ENCODE measurements at places on chromosomes 12 and 14.
A peak's percentile ranks its signal among the peaks of the same experiment; 100 is the strongest.

GRCh38 chr12:121175383-121176119 is 34.4 kb upstream of the P2RX4 start:
- DNase-seq = no peak

- no peak for DNase-seq
These were observed 37.5 kb downstream of the PRORP start for GRCh38 chr14:35159742-35160409.

DNA sequence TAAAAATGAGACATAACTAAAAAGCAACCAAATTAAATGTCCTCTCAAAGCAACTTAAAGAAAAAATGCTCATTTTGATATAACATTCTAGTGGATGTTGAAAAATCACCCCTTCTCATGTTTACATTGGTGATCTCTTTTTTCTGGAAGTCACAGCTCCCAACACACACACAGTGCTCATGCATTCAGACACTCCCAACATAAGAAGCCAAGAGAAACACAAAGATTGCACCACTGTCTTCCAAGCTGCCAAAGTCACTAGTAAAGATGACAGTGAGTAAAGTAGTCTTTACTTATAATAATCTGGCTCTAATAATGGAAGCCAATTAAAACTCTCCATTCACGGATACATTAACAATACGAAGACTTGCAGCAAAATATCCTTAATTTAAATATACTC is 218.4 kb downstream of the NTF3 start:
- DNase-seq = no peak

- DNase-seq = peak; percentile 41
These were observed 96.7 kb downstream of the RFLNA start for GRCh38 chr12:124391340-124392261.

DNA sequence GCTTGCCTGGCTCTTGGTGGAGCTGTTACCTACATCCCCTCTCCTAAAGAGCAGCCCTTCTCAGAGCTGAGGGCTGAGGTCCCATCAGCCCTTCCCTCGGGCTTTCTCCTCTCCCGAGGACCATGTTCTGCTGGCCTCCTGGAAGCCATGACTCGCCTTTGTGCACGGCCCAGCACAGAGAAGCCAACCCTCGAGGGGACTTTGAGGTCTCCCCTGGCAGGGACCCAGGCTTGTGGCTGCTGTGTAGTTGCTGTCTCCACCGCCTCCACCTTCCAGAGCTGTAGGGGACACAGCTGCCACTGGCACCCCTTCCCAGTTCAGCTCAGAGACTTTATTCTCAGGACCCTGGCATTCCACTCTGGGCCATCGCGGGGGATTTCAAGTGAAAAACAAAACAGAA is 22.9 kb upstream of the CCND2 start:
- DNase-seq = no peak

- DNase-seq = peak; percentile 31
These were observed 153.9 kb upstream of the RMST start for GRCh38 chr12:97308576-97309198.

- DNase-seq = no peak
These were observed 76.4 kb downstream of the RGS6 start for GRCh38 chr14:72008666-72009065.

GRCh38 chr12:122399592-122400373 is 22.7 kb downstream of the CLIP1 start:
- no peak for DNase-seq

GRCh38 chr12:12624498-12624992 is 12.9 kb downstream of the CREBL2 start:
- no peak for DNase-seq

DNA sequence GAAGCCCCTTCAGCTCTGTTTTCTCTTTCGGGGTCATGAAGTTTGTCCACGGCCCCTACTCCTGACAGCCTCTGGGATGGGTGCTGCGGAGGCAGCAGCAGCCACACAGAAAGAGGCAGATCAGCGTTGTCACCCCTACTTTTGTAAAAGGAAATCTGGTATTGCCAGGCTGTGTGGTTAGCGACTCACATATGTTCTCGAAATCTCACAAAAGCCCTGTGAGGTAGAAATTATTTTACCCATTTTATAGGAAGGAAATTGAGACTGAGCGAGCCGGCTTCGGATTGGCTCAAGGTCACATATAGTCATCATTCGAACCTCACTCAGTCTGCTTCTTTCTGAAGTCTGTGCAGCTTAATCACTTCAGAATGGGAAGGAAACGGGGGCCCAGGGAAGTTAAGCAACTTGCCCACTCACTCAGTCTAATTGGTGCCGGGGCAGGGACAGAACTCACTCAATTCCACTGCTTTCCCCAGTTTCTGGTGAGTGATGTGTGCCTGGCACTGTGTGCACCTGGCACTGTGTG is 1.1 kb upstream of the CKAP4 start:
- no peak for DNase-seq

DNA sequence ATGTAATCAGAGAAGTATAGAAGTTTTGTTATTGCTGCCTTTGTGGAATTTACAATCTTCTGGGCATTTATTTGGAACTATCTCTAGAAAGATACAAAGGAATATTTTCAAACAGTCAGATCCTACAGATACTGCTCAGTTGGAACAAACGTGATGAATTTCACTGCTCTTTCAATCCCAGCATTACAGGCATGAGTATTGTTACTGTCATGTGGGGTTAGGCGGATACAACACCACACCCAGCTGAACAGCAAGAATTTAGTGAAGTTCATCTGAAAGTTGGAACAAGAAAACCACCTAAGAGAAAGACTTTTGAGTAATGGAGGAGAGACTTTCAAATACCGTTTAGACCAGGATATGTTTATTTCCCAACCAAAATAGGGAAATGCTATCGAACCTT is 123.3 kb upstream of the PLXNC1 start:
- DNase-seq = no peak

GRCh38 chr12:99736760-99737269 is 89.3 kb downstream of the GARIN6 start:
- DNase-seq = no peak

GRCh38 chr12:26654623-26655022 is 178.4 kb downstream of the ITPR2 start:
- no peak for DNase-seq

- DNase-seq = no peak
These were observed 8.3 kb downstream of the DIO2 start for GRCh38 chr14:80202888-80203562.

DNA sequence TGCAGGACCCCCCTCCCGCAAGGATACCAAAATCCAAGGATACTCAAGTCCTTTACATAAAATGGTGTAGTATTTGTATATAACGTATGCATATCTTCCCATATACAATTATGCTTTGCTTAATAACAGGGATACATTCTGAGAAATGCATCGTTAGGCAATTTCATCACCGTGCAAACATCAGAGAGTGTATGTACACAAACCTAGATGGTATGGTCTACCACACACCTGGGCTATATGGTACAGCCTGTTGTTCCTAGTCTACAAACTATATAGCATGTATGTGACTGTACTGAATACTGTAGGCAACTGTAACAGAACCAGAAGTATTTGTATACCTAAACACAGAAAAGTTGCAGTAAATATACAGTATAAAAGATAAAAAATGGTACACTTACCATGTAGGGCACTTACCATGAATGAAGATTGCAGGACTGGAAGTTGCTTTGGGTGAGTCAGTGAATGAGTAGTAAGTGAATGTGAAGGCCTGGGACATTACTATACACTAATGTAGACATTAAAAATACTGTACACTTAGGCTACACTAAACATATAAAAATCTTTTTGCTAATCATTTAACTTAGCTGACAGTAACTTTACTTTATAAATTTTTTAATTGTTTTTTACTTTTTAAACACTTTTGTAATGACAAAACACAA is 141.1 kb downstream of the SLC41A2 start:
- DNase-seq = no peak

GRCh38 chr12:104866291-104866690 is 91.8 kb downstream of the SLC41A2 start:
- DNase-seq = no peak

- no peak for DNase-seq
These were observed 73.0 kb downstream of the CIT start for GRCh38 chr12:119804011-119804641.

DNA sequence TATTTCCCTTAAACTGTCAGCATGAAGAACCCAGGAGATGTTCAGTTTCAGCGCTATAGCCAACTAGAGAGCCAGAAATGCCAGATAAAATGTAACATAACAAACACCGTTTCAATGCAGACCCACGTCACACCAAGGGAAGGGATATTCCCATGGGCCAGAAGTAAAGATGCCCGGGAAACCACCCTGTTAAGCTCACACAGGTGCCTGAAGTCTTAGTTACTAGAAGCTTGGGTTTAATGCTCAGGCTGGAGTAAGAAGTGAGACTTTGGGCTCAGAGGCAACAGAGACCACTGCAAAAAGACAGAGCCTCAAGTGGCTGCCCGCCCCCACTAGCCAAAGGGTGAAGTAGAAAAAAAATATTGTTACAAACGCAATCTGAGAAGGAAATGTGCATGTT is 52.3 kb downstream of the SYNE3 start:
- no peak for DNase-seq

DNA sequence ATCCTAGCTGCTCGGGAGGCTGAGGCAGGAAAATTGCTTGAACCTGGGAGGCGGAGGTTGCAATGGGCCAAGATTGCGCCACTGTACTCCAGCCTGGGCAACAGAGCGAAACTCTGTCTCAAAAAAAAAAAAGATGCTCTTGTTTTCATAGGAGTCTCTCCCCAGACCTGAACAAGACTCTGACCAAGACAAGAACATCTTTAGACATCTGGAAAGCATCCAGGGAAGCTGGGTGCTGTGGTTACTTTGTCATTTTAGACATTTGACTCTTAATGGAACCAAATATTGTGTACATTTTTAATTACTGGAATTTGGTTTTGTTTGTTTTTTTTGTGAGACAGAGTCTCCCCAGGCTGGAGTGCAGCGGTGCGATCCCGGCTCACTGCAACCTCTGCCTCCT is 21.1 kb upstream of the ATF1 start:
- no peak for DNase-seq

GRCh38 chr12:89324437-89324836 is 27.9 kb downstream of the DUSP6 start:
- DNase-seq = no peak

- no peak for DNase-seq
These were observed 92.3 kb downstream of the PPP1R12A start for GRCh38 chr12:79842630-79843029.

GRCh38 chr12:51449580-51450246 is 25.1 kb downstream of the SLC4A8 start:
- no peak for DNase-seq

DNA sequence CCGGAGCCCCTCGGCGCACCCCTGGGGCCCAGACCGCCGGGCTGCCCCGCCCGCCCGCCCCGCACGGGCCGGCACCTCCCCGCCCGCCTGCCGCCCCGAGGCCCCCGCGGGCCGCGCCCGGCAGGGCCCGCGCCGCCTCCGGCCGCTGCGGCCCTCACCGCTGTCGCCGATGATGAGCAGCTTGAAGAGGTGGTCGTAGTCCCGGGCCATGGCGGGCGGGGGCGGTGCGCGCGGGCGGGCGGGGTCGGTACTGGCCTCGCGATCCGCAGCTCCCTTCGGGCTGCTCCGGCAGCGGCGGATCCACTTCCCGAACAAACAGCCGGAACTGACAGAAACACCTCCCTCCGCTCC is at the start of gene RAB35:
RAB35 (minus strand) TSS at position 313 of the 351 bp plus-strand sequence; CDS start at position 210, 103 bp downstream.
- no peak for DNase-seq

GRCh38 chr12:65609359-65609771 is 214.9 kb upstream of the HMGA2 start:
- DNase-seq = no peak

- no peak for DNase-seq
These were observed 135.9 kb downstream of the PAH start for GRCh38 chr12:102781117-102781516.

- DNase-seq = no peak
These were observed 1949.4 kb upstream of the SEL1L start for GRCh38 chr14:83483063-83483462.

GRCh38 chr12:124673801-124674617 is 106.6 kb upstream of the NCOR2 start:
- DNase-seq = no peak

DNA sequence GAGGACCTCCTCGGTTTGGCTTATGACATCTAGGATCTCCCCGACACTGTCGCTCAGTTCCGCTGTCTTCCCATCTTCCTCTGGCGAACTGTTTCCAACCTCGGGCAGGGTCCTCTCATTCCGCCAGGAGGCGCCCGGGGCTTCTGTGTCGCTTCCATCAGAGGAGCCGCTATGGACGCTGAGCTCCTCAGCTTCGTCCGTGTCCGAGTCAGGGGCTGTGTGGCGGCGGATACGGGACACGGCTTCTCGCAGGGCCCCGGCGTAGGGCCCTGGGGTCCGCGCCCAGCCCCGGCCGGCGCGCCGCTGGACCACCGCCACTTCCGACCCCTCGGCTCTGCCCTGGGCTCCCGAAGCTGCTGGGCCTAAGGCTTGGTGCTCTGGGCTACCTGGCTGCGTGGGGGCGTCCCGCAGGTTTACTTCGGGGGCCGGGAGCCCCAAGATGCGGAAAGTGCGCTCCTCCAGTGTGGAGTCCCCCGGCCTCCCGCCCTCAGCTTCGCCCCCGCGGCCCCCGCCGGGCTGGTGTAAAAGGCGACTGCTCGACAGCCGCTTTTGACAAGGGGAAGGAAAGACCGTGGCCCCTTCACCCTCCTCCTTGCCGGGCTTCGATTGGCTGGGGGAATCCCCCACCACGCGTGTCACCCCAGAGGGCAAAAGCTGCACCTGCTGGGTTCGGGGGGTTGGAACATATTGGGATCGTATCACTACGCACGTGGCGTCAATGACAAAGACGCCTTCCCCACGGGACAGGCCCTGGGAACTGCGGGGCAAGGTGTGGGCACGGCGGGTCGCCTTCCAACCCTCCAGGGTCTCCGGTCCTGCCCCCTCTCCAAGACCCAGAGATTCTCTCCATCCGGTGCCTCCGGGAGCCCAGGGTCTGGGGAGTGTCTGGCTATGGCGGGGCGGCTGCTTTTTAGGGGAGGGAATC is 2.1 kb downstream of the DDN start:
- DNase-seq = no peak

- no peak for DNase-seq
These were observed 74.1 kb upstream of the KRAS start for GRCh38 chr12:25324861-25325260.

- DNase-seq = no peak
These were observed 288.0 kb upstream of the NPAS3 start for GRCh38 chr14:32650665-32651064.

- DNase-seq = no peak
These were observed 14.3 kb downstream of the TBK1 start for GRCh38 chr12:64466178-64466577.

DNA sequence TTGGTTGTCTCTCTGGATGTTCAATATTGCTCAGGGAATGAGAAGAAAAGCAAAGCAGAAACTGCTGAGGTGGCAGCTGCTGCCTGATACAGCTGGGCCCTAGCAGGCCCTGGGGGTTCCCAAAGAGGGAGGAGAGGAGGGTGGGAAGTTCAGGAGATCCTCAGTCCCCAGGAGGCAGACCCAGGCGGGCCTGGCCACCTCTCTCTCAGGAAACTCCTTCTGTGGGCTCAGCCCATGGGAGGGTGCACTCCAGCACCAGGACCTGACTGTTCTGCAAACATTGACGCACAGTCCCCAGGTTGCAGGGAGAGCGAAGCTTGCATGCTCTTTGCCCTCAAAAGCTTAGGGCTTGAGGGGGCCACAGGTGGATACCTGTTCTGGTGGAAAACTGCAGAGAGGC is 29.6 kb downstream of the IRF2BPL start:
- DNase-seq = no peak

Data from activated CD4-positive, alpha-beta T cell treated with anti-CD3 and anti-CD28 coated beads for 24 hours (primary cell).